Hematopoietic multipotent progenitor cell treated with erythropoietin and hydrocortisone succinate and interleukin-3 and kit ligand, for 4 days (in vitro differentiated cells): ENCODE measurements at places on chromosomes 3 and 15.

DNA sequence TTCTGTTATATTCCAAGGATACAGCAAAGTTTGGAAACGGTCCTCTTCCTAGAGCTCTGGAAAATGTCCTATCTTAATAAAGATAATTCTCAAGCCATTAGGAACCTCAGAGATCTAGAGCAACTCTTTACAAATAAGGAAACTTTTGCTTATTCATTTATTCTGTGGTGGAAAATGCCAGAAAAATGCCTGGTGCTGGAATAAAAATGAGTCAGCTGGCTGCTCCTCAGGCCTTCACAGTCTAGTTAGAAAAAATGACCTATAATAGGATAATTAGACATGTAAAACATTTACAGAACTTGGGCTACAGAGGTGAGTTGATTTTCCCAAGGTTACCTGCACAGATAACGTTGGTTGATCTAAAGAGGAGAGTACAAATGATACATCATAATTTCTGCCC, 372.5 kb downstream of the NLGN1 start:
- DNase-seq = no peak

DNA sequence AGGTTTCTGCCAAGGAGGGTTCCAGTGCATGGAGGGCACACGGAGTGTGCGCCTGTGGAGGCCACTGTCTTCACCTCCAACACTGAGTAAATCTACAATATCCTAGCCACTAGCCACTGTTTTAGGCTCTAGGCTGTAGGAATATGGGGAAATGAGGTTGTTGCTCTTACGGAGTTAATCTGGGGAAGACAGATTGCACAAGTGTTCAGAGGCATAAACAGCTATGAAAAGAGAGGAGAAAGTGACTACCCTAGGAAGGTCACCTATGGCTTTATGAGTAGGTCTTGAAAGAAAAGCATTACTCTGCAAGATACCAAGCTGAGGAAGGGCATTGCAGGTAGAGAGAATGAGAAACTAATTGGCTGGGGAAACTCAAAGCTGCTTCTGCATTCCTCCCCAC, 85.7 kb downstream of the CYP19A1 start:
- DNase-seq = no peak

- DNase-seq = no peak
These were observed 213.3 kb upstream of the THRB start for GRCh38 chr3:24707936-24708335.

- no peak for DNase-seq
These were observed 80.9 kb upstream of the FAM98B start for GRCh38 chr15:38373016-38373415.

DNA sequence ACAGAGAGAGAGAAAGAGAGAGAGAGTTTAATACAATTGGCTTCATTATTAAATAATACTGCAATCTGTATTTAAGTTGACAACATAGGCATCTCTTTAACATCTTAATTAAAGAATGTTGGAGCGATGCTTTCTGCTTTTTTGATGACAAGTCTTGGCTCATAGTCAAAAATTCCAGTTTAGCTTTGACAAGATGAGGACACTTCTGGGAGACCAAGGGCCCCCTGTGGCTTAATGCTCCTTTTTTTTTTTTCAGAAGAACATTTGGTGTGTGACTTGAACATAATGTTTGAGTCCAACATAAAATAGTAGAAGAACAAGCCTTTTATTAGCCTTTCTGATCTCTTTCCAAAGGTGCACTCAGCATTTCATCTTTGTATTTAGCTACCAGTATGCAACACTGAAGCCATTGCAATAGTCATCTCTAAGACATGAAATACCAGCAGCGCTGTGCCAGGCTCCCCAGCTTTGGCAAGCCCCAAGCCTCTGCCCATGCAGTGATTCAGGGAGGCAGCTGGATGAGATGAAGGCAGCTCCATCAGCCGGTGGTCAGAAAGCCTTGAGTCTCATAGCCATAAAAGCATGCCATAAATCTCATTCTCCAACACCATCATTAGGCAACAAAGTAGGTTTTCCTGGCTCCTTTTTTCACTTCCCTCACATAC, 349.4 kb upstream of the SEMA6D start:
- DNase-seq = no peak

DNA sequence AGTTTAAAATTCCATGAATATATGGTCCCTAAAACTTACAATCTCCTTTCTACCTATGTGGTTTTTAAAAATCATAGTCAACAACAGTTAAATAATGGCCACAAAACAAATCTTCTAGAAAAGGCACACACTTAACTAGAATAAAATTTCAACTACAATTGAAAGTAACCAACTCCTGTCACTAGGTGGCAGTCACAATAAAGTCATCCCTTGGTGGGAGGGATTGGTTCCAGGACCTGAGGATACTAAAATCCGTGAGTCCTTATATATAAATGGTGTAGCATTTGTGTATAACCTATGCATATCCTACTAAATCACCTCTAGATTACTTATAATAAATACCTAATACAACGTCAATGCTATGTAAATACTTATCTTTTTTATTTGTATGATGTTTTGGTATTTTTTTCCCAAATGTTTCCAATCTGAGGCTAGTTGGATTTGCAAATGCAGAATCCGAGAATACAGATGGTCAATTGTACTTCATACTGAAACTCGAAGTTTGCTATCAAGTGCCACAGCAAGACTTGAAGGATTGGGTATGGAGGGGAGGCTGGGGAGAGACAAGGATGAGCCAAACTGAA, 172.6 kb downstream of the FMN1 start:
- DNase-seq = peak; percentile 71

DNA sequence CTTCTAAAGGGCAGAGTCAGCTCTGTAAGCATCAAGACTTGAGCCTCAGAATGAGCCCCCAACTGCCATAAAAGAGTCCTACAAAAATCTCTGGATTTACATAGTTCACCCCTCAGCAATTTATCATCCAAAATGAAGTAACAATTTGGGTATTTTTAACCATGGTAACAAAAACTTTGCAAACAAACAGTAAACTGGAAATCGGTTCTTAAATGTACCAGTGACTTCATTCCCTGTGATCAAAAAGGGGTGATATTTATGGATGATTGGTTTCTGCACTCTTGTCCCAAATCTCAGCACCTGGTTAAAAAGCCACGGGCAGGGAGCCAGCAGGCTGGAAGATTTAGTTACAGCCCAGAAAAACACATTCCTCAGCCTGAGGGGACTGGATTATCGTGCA, 73.6 kb downstream of the TFG start:
- DNase-seq = no peak

GRCh38 chr3:25191673-25192072, 236.4 kb upstream of the RARB start:
- DNase-seq = no peak

DNA sequence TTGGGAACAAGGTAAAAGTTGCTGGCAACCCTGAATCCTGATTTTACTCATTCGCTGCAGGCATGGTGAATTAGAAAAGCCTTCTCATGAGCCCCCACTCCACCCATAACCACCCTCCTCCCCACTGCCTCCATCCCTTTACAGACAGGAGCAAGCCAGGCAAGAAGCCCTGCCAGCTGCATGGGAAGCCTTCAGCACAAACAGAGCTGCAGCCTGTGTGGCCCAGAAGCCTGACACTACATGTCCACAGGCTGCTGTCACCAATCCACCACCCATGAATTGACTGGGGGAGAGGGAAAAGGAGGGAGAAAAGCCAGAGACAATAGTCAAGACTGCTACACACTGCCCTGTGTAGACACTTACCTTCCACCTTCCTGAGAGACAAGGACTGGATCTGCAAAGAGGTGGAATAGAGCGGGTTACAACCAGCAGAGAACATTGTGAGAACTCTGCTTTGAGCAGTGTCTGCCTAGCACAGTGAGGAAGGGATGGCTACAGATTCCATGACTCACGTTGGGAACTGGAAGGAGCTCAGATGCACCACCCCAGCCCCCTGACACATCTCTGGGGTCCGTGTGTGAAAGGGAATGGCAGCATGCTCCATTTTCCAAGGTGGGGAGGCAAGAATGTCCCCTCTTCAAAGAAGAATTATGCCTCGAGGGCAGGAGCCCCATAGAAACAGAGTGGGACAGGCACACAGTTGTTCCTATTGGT, 33.9 kb downstream of the DZIP1L start:
- no peak for DNase-seq

DNA sequence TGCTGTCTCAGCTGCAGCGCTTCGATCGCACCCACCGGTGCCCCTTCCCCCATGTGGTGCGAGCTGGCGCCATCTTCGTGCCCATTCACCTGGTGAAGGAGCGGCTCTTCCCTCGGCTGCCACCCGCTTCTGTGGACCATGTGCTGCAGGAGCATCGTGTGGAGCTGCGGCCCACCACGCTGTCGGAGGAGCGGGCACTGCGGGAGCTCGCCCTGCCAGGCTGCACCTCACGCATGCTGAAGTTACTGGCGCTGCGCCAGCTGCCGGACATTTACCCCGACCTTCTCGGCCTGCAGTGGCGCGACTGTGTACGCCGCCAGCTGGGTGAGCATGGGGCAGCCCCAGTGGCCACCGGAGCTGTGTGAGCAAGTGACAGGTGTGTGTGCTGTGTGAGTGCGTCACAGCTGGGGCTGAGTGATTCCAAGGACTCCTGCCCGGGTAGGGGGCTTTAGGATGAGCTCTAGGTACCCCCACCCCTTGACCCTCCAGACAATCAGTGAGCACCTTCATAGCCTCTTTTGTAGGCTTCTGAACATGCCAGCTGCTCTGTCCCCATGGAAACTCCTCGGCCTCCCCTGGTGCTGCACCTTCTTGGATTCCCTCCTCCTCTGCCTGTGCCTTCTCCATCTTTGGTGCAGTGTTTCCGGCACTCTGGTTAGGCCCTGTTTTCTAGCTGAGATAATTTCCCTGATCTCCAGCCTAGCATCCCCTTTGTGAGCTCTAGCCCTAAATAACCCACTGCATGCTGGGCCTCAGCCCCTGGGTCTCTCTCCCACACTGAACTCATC, 7.0 kb downstream of the C15orf39 start:
- no peak for DNase-seq

- no peak for DNase-seq
These were observed 113.6 kb upstream of the MDFIC2 start for GRCh38 chr3:70426071-70426470.
